Stimulated activated CD4-positive, alpha-beta T cell treated with anti-CD3 and anti-CD28 coated beads, TNF-alpha, amount 100 ng/mL, for 1 hour (primary cell): ENCODE measurements at places on chromosomes 1 and 21.

GRCh38 chr1:245823408-245824147 lies 668.8 kb downstream of the KIF26B start:
- no peak for DNase-seq

DNA sequence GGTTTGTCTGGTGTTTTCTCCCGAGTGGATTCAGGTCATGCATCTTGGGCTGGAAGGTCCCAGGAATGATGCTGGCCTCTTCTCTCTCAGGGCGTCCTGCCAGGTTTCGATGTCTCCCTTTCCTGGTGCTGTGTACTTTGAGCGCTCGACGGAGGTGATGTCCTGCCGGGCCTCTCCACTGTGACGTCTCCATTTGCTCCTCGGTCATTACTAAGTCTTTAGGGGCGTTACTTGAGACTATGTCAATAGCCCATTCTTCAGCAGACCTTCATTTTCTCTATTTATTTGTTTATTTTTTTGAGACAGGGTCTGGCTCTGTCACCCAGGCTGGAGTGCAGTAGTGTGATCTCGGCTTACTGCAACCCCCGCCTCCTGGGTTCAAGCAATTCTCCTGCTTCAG lies 37.2 kb upstream of the TNFRSF1B start:
- DNase-seq: no peak

GRCh38 chr1:233946724-233947123 lies 42.2 kb downstream of the SLC35F3 start:
- no peak for DNase-seq

- no peak for DNase-seq
Observed at GRCh38 chr1:1198423-1199140, 7.8 kb downstream of the TNFRSF18 start.

DNA sequence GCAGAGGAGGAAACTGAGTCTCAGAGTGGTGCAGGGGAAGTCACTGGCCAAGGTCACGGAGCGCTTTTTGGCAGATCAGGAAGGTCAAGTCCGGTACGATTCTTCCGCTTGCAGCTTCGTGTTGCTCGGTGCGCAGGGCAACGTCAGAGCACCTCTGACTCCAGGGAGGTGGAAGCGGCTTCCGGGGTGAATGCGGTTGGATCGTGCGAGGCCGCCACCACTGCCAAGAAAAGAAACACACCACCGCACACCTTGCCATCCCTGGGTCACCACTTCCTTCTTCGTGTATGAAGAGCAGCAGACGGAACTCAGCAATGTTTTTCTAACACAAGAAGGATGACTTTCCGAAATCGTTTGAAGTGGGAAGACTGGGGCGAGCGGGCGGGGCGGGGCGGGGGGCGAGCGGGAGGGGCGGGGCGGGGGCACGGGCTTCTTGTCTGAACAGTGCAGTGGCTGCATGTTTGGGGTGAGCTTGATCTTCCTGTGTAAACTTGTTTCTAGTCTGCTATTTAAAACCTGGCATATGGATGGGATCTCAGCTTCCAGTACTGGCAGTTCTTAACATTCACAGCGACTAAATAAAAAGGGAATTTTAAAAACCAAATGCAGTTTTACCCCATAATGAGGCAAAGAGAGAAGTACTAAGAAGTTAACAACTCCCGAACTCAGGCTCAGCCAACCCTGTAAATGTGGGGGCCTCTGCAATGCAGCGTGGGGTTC lies 300.0 kb downstream of the RRAGC start:
- peak; percentile 57 for DNase-seq

GRCh38 chr1:65399003-65399402 lies 21.5 kb upstream of the LEPR start:
- DNase-seq: no peak

GRCh38 chr21:39159342-39160063 lies 23.7 kb downstream of the PSMG1 start:
- no peak for DNase-seq

DNA sequence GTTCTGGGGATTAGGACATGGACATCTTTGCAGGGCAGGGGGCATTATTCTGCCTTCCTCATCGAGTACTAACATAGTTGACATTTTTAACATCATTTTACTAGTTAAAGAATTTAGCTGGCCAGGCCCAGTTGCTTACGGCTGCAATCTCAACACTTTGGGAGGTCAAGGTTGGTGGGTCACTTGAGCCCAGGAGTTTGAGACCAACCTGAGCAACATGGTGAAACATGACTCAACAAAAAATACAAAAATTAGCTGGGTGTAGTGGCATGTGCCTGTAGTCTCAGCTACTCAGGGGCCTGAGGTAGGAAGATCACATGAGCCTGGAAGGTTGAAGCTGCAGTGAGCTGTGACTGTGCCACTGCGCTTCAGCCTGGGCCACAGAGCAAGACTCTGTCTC lies 29.8 kb upstream of the THEM4 start:
- DNase-seq: no peak

DNA sequence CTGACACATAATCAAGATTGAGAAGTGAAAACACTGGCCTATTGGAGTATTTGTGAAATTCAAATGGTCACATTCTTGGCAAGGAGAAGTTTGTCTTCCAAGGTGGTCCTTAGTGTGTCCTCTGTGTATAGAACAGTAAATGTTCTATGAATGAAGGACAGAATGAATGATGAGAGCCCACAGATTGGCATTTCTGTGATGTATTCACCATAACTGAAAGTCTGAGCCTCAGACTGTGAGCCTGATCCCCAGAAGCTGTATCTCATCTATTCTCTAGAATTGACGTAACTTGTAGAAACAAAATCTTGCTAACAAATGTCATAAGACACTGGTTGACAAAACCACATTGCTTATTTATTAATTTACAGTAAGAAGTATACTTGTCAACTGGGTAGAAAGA lies 111.5 kb upstream of the ETV3 start:
- no peak for DNase-seq

DNA sequence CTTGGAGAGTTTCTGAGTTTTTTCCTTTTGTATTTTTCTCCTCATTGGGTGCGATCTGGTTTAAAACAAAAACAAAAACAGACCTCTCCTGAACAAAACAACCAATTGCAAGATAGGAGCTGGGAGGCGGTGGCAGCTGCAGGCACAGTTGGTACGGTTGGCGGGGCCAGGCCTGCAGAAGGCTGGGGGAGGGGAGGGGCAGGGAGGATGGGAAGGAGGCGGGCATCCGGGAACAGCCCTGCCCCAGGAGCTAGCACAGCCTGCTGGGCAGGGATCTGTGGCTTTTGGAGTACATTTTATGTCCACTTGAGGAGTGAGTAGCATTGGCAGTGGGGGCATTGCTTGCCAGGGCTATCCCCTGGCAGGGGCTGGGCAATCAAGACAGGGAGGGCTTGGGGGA lies 5.2 kb downstream of the CAPN9 start:
- DNase-seq: no peak

- no peak for DNase-seq
Observed at GRCh38 chr1:173392895-173393658, 84.1 kb upstream of the PRDX6 start.

DNA sequence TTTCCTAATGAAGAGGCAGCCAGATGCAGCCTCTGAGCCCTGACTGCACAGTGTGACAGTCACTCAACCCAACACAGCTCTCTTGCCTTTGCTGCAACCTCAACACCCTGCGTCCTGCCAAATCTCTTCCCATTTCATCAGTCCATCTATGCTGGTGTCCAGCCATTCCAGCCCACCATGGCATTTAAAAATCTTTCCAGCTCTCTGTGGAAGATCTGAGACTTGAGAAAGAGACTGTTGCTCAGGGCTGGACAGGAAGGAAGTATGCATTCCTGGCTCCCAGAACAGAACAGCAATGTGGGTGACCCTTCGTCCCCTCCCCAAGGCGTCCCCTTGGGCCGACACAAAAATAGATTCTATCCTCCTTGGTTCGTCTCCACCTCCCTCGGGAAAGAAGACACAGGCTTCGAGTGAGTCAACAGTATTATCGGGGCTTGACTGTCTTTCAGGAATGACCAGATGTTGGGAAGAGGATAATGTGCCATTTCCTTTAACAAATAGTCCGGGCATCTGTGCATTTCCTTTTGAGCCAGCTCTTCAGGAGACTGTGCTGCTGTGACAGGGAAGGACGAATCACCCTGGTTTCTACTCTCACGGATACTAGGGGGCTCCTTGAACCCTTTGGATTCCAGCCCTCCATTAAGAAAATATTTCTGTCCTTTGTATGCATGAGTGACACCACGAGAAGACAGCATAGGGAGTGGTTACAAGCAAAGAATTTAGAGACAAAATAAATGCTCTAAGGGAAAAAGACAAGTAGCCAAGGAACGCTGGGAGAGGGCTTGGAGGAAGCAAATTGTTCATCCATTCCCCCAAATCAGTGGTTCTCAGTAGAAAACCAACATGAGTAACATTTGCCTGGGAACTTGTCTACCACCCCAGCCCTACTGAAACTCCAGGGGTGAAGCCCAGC lies 111.4 kb upstream of the CDC42BPA start:
- no peak for DNase-seq

GRCh38 chr1:53583868-53584776 lies 124.9 kb downstream of the DMRTB1 start:
- no peak for DNase-seq

DNA sequence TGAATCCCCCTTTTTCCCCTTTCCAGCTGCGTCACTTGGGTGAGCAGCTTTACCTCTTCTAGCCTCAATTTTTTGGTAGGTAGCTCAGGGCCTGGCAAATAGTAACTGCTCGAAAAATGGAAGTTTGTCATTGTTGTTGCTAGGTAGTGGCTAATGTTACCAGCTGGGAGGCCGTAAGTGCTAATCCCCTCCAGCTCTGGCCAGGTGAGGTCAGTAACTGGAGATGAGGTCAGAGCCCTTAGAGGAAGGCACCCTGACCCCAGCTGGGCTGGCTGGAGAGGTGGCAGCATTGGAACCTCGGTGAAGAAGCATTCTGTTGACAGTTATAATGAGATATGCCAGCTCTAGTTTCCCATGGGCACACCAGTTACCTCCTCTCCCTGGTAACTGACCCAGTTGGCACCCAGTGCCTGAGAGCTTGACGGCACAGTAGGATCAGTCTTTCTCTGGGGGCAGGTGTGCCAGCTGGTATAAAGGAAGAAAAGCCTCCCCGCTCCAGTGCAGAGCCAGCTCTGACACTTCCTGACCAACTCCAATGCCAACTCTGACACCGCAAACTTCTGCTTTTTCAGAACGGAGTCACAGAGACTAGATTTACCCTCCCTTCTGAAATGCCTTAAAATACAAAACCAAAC lies 35.0 kb upstream of the SLC2A1 start:
- DNase-seq: no peak

DNA sequence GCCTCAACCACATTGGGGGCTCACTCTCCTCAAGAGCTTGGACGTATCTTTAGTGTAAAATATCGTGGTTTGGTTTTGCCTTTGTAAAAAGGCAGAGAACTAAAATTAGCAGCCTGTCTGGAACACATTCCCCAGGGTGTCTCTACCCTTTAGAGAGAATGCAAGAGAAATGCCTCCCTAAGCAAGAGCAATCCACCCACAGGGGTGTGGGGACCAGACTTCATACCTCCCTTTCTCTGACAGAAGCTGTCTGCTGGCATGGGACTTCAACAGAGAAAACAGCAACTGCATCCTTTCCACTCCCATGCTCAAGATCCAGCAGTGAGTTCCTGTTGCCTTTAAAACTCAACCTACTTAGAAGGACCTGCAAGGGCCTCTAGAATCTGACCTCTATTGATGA lies 27.9 kb upstream of the TNR start:
- no peak for DNase-seq

GRCh38 chr1:86149591-86149990 lies 7.0 kb downstream of the COL24A1 start:
- no peak for DNase-seq

- no peak for DNase-seq
Observed at GRCh38 chr1:181405584-181405983, 77.7 kb upstream of the CACNA1E start.

- peak; percentile 83 for DNase-seq
Observed at GRCh38 chr1:151909167-151910149, at the start of gene THEM4. Gene THEM4, minus strand, starts transcription at chr1:151909511. Its CDS starts 53 bp downstream, at chr1:151909458.

DNA sequence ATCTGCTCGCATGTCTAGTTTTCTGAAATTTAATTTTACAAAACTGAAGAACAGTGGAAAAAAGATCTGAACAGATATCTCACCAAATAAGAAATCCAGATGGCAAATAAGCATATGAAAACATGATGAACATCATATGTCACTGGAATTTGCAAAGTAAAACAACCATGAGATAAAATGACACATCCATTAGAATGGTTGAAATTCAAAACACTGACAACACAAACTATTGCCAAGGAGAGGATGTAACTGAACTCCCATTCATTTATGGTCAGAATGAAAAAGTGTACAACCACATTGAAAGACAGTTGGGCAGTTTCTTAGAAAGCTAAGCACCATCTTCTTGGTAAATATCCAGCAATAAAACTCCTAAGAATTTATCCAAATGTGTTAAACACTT lies 312.7 kb upstream of the NCAM2 start:
- DNase-seq: no peak

DNA sequence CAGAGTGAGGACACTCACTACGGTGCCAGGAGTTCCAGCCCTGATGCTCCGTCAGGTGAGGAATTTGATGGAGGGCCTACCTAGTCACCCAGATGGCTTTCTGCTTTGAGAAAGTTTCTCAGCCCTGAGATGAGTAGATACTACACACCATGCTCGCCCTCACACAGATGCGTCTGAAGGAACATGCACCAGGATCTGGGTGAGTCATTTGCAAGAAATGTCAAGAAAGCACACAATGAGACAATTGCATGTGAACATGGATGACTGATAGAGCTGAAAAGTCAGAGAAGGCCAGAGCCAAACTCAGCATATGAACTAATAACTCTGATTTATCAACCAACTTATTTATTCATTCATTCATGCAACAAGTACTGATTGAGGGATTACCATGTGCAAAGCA lies 483.9 kb downstream of the OMA1 start:
- DNase-seq: no peak

DNA sequence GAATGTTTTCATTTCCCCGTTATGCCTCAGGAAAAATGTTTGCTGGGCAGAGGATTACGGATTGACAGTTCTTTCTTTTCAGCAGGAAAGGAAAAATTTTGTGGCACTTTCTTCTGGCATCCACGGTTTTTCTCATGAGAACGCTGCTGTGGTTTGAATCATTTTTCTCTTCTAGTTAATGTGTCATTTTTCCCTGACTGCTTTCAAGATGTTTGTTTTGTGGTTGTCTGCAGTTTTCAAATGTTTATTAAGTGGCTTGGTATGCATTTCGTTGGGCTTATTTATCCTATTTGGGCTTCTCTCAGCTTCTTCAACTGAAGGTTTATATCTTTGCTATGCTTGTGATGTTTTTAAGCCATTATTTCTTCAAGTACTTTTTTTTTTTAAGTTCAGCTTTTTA lies 359.0 kb downstream of the RGS7 start:
- no peak for DNase-seq

GRCh38 chr1:110004583-110004982 lies 20.0 kb downstream of the AHCYL1 start:
- DNase-seq: no peak

GRCh38 chr21:28962465-28962864 lies 30.2 kb downstream of the LTN1 start:
- no peak for DNase-seq

- DNase-seq: no peak
Observed at GRCh38 chr1:21936366-21937031, 611 bp downstream of the HSPG2 start.
